ENCODE measurements at places on chromosomes 7 and 10.
A peak's percentile ranks its signal among the peaks of the same experiment; 100 is the strongest.

- no peak for DNase-seq
Observed at GRCh38 chr10:23656735-23657134, 217.9 kb downstream of the OTUD1 start.

DNA sequence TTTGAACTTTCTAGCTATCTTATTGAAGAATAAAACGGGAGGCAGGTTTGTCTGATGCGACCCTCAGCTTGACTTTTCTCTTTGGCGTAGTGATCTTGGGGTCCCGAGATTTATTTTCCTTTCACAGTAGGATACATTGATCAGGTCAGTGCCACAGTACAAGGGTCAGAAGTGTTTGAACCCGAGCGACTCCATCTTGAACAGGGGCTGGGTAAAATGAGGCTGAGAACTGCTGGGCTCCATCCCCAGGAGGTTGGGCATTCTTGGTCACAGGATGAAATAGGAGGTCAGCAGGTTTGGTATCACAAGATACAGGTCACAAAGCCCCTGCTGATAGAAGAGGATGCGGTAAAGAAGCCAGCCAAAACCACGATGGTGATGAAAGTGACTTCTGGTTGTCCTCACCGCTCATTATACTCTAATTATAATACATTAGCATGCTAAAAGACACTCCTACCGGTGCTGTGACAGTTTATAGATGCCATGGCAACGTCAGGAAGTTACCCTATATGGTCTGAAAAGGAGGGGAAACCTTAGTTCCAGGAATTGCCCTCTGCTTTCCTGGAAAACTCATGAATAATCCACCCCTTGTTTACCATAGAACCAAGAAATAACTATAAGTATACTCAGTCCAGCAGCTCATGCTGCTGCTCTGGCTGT lies 3.0 kb upstream of the TECPR1 start:
- no peak for DNase-seq

DNA sequence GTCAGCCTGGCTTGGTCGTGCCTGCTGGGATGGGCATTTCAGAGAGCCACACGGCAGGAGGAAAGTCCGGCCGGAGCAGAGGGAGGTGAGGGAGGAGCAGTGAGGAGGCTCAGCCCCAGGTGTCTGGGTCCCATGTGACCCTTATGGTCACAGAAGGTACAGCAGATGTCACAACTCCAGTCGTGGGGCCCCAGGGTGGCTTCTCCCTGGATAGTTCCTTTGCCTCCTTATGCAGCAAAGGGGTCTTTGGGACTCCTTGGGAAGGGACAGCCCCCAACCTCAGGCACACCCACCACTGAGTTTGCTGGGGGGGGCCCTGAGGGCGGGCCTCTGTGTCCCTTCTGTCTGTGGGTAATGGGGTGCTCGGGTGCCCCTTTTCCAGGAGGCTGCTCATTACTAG lies 19.6 kb upstream of the PRKAG2 start:
- DNase-seq, result no peak

- DNase-seq, result no peak
Observed at GRCh38 chr10:121265360-121266123, 332.7 kb downstream of the FGFR2 start.

DNA sequence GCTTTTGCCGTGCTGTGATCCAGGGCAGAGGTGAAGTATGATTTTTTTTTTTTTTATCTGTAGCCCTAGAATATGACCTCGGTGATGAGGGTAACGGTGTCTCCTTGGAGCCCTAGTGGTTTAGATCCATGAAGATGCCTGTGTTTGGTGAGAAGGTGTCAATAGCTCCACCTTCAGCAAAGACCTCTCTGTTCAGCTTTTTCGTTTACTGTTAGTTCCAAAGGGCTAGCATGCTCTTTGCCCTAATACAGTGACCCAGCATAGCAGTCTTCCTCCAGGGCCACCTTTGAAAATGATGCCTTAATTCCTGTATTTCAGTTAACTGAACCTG lies 746 bp upstream of the MRPS16 start:
- no peak for DNase-seq

- DNase-seq, result no peak
Observed at GRCh38 chr7:66921396-66921917, 432 bp downstream of the TMEM248 start.

DNA sequence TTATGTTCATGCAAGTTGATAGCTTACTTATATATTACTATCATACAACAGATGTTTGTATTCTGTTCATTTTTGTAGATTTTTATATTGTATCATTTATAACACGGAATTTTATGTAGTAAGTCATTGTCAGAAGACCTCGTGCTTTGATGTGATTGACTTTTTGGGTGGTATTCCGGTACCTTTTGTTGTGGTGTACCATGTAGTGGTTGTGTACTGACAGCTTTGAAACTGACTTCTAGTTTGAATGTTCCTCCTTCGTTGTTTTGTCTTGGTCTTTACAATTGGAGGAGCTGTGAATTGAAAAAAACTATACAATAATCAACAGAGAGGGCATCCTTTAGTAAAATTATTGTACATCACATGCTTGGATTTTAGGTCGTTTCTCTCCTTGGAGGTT lies 61.5 kb downstream of the WAC start:
- no peak for DNase-seq

GRCh38 chr7:101838837-101839483 lies 21.5 kb downstream of the CUX1 start:
- DNase-seq, result no peak

DNA sequence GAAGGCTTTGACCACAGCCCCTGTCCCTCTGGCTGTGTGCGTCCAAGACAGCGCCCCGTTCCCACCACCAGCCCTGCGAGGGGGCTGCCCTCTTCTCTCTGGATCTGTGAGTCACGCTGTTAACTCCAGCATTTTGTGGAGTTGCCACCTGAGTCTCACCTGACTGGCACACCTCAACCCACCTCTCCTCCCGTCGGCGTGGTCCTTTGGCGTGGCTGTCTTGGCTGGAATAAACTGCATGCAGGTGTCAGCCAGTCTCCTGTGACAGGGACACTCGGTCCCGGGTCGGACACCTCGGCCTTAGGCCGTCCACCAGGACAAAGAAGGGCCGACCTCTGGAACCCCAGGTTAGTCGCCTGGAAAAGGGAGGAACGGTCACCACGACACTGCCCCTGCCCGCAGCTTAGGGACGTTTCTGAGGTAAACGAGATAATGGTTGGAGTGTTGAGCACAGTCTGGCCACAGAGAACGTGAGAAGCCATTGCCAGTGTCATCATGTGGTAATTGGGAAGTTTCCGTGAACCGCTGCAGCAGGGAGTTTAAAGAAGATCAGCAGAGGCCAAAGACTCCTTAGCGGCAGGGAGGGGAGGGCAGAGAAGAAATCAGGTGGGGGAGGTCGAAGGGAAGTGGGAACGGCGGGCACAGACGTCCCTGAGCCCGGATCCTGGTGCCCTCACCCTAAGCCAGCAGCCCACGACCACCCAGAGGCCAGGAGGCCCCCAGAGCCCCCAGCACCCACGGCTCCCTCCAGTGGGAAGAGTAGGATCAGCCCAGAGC lies 73.6 kb upstream of the FAM20C start:
- no peak for DNase-seq

GRCh38 chr10:98446661-98447221 lies at the start of gene HPS1:
TSS of gene HPS1 (minus strand) at chr10:98446935. CDS start at chr10:98443240, 3,695 bp downstream.
- no peak for DNase-seq

- DNase-seq, result no peak
Observed at GRCh38 chr7:135993950-135994349, 16.8 kb upstream of the MTPN start.

DNA sequence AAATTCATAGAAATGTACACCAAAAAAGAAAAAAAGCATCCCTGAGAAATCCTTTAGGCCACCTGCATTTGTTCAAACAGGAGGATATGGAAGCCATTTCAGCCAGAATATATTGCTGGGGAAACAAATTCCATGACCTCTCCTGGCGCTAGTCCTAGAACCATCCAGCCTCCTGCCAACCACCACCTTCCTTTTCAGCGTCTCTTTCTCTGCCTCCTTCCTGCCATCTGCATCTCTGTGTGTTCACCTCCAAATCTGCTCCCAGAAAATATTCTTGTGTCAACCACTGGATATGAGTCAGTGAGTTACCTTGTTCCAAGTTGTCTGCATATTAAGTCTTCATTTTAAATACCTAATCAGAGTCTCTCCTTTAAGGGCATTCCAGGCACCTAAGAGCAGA lies 50.6 kb upstream of the NPY start:
- no peak for DNase-seq

GRCh38 chr7:32892521-32893206 lies 1.1 kb upstream of the KBTBD2 start:
- no peak for DNase-seq

- no peak for DNase-seq
Observed at GRCh38 chr7:106450716-106451115, 165.9 kb upstream of the NAMPT start.

- DNase-seq, result no peak
Observed at GRCh38 chr10:122450353-122450990, 4.0 kb upstream of the ARMS2 start.

- DNase-seq, result no peak
Observed at GRCh38 chr10:78335371-78335690, 301.7 kb downstream of the RPS24 start.

GRCh38 chr10:351770-352334 lies 216.6 kb downstream of the ZMYND11 start:
- no peak for DNase-seq

- no peak for DNase-seq
Observed at GRCh38 chr7:74583630-74584029, 73.9 kb upstream of the GTF2I start.

DNA sequence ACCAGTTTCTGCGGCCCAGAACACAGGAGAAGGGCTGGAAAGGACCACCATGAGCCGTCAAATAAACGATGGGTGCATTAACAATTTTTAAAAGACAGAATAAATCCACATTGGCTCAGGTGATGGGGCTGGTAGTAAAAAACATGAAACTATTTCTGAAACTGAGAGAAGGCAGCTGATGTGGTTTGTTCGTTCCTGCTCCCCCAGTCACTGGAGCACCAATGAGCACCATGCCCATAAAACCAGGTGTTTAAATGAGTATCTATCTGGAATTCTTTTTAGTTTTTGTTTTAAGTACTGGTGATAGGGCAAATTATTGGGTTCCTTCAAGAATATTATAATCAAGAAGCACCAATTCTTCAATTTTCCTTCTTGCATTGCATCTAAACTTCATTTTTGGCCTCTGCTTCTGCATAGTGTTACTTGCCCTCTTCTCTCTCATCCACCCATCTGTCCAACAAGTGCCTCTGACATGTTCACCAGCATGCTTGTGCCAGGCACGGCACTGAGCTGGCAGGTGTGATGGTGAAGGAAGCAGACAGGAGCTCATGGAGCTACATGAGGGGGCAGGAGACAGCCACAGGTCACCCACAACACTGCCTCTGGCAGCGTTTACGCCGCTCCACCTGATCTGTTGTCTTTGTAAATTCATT lies 65.5 kb downstream of the LARP4B start:
- DNase-seq, result no peak

- DNase-seq, result no peak
Observed at GRCh38 chr10:76324283-76324682, 892.9 kb downstream of the LRMDA start.

- no peak for DNase-seq
Observed at GRCh38 chr10:33798754-33799153, 464.3 kb upstream of the NRP1 start.

DNA sequence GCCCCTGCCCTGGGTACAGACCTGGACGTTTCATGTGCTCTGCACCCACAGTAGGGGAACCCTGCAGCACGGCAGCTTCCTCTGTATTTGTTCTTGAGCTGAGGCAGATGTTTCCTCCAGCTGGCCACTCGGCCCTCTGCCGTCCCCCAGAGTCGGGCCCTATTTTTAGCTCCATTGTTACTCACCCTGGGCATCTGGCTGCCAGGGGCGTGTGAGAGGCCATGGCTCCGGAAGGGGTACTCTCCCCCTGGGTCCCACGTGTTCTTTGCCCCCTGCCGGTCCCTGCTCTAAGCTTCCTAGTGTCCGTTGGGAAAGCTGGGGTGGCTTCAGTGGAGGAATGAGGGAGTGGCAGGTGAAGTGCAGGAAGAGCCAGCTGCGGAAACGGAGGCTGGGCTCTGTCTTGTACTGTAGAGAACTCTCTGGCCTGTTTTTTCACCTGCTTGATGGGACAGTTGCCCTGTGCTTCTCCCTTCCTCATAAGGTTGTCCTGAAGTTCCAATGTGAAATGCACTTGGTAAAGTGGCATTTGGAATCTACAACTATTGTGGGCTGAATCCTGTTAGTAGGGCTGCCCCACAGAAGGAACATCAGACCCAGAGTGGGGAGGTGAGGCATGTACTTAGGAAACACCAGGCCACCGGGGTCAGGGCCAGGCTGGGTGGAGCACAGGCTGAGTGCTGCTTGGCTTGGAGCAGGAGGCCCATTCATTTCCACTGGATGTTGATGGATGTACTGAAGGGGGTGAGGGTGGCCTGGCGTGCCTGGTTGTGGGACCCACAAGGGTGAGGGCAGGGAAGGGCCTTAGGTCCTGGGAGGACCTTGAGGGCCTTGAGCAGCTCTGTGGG lies 30.6 kb downstream of the PALD1 start:
- no peak for DNase-seq

DNA sequence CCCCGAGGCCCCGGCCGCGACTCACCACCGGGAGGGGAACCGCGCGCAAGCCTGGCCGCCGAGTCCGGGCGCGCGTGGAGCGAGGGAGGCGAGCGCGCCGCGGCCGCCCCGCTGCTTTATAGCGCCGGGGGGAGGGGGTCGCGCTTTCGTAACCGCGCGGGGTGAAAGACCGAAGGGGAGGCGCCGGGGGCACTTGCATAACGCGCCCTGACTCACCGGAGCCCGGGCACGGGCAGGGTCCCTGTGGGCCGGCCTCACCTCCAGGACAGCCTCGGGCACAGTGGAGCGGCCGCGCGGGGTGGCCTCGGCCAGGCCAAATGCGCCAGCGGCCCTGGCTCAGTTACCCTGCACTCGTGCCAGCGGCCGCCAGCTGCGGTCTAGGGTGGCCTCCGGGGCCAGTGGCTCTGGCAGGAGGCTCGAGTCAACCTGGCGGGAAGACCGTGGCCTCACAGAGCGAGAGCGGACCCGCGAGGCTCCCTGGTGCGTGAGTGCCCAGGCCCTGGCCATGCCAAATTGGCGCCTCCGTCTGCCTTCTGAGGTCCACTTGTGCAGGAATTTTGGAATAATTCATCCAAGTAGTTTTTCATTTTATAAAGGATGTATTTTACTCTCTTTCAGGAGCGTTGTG lies at the start of gene RBP4:
Gene RBP4 (minus strand): TSS at position 90 of the 628 bp plus-strand sequence. CDS start 207 bp downstream, outside the sequence.
- DNase-seq, result no peak

DNA sequence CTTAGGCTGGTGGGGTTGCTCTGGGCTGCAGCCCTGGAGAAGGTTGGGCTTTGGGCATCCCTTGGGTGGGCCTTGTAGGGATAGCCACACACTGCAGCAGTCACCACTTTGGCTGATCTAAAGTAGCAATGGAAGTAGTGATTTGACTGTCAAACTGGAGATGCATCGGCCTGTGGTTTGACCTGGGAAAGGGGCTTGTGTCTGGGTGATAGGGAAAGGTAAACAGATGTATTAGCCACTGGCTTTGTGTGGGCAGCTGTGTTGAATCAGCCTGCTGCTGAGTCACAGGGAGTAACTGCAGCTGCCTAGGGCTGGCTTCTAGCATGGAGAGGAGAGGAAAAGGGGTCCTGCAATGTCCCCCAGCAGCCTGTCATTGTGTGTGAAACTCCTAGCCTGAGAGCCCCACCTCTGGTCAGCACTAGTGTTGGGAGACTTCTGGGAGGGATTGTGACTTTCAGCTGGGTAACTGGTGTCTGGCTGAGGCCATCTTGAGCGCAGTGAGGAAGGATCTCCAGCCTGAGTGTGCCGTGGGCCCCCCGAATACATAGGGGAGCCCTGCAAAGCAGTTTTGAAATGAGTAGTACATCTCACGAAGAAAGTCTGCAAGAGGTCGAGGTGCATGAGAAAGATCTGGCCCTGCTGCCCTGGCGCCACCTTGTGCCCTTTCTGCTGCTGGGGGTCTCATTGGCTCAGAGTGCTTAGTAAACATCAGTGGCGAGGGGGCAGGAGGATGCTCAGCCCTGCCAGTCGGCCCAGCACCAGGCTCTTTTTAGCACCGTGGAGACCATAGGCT lies 117.3 kb downstream of the FANK1 start:
- no peak for DNase-seq

GRCh38 chr7:82376739-82377138 lies 66.8 kb downstream of the CACNA2D1 start:
- peak; percentile 17 for DNase-seq

Data from NCI-H1436 treated with DMSO at 0.1 percent for 48 hours (cell line).